ENCODE measurements at places on chromosomes 12 and 14.

DNA sequence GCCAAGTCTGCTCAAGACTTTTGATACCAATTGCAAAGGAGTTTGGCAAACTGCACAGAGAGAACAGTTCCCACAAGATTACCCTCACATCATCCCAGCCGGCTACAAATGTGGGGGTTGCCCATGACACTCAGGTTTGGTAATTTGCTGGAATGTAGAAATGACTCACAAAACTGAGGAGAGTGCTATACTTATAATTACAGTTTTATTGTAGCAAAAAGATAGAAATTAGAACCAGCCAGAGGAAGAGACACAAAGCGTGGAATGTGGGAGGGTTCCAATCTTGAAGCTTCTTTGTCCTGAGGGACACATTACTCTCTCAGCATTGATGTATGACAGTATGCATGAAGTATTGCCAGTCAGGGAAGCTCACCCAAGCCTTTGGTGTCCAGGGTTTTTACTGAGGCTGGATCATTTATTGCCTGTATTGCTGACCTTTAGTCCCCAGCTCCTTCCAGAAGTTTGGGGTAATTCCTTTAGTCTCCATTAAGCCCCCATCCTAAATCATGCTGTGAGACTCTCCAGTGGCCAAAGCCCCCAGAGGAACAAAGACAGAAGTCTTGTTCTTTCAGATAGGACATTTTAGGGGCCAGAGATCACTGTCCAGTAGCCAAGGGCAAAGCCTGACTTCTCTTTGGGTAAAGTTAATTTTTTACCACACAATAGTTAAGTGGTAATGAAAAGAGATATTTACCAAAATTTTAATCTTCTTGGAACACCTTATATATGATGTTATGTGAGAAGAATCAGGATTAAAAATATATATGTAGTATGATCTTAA, 9.9 kb downstream of the TBK1 start:
- no peak for DNase-seq

DNA sequence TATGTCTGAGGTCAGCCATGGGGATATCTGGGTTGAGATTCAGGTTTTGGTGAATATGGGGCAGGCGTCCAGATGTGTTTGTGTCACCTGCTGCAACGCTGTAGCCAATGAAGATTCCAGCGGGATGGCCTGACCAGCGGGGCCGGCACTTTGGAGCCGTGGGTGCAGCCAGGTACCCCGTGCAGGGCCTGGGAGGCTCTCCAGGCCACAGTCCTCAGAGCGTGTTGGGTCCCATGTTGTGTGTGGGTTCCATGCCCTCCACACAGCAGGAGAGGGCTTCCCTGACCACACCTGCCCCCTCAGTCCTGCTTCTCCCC, 2.8 kb upstream of the TEX22 start:
- DNase-seq, result no peak

GRCh38 chr14:42140831-42141279, 534.2 kb downstream of the LRFN5 start:
- no peak for DNase-seq

GRCh38 chr12:62621101-62621638, 154.5 kb downstream of the MON2 start:
- no peak for DNase-seq

- DNase-seq, result no peak
Observed at GRCh38 chr12:112782943-112783342, 8.6 kb upstream of the RPH3A start.

GRCh38 chr12:43111608-43112007, 440.4 kb downstream of the ADAMTS20 start:
- DNase-seq, result no peak

DNA sequence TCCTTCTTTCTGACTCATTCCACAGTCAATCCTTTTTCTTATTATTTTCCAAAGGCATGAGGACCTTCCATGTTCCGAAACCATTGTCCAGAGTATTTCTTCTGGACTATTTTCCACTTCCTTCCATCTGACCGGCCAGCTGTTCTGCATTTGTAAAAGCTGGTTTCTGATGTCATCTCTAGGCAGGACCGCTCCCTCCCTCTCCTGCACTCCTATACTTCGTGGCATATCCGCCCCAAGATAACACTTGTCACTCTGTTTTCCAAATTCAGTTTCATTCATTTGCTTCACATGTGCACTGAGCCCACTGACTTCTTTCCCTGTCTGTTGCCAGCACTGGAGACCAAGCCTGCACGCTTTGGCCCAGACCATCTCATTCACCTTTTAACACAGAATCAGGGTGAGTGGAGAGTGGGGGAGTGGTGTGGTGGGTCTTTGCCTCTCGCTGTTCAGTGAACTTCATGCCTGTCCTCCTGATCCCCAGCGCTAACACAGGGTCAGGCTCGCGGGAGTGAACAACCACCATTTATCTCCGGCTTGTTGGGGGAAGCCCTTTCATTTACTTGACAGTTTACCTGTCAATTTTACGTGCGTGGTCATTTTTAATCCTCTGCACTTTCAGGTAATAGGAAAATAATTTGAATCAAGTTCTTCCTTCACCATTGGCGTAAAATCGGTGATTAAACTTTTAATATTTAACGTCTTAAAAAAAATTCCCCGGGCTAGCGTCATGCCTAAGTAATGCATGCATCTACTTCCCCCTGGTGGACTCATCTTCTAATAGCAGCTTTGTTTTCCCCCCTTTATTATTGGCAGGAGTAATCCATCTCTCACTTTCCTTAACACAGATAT, 52.5 kb downstream of the C12orf75 start:
- no peak for DNase-seq

DNA sequence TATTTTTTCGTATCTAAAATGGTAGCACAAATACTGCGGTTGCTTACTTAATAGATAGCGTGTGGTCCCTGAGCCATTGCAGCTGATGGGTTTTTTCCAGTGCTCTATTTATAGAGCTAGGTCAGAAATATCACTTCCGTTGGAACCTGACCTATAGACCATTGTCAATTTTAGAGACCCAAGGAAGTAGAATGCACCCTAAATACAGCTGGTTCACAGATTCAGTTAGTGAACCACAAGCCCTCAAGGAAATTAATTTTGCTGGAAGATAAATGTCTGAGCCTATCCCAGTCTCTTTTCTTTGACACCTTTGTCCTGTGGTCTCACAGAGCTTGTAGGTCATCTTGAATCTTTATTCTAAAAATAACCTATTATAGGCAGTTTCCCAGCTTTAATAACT, 391.0 kb downstream of the ZFP36L1 start:
- no peak for DNase-seq

- peak; percentile 10 for DNase-seq
Observed at GRCh38 chr12:79927772-79928474, 7.0 kb downstream of the PPP1R12A start.

DNA sequence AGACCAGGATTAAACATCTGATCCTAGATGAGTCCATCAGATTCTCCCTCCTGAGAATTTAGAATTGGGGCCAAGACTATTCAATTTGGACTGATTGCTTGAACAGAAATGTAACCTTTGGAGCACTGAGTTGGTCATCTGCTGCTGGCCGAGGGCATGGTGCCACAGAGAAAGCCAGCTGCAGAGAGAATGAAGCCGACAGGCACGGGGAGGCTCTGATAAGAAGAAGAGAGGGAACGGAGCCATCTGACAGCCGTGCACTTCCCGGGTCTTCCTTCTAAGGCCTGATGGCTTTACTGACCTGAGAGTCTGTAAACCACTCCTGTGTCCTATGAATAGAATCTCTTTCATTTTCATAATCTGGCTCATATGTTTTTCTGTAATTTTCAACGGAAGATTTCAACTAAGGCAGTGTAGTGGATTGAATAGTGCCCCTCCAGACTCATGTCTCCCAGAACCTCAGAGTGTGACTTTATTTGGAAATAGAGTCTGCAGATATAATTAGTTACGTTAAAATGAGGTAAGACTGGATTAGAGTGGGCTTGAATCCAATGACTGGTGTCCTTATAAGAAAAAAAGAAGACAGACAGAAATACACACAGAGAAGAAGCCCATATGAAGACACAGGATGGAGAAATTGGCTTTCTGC, 39.1 kb upstream of the FRS2 start:
- no peak for DNase-seq

- DNase-seq, result no peak
Observed at GRCh38 chr12:25960143-25960542, 1.7 kb downstream of the RASSF8 start.

DNA sequence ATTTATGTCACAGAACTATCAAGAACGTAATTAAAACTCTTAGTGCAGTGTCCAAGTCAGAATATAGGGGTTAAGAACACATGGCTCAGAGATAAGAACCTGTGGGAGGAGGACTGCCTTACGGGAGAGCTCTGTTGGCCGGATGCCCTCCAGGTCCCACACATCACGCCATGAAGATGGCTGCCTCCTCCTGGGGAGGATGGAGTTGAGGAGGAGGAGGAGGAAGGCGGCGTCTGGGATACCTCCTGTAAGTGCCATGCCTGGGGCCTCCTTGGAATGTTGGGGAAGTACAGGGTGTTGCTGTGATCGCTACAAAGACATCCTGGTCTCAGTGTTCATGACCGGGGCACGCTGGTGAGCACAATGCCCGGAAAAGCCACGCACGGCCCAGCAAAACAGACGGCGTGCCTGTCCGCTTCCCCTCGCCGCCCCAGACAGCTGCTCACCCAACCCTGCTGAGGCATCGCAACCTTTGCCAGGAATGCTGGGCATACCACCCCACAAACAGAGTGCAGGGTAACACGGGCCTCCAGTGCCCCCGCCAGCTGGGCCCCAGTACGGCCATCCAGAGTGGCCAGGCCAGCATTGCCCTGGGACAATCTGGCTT, 28.7 kb upstream of the CD9 start:
- DNase-seq, result no peak

DNA sequence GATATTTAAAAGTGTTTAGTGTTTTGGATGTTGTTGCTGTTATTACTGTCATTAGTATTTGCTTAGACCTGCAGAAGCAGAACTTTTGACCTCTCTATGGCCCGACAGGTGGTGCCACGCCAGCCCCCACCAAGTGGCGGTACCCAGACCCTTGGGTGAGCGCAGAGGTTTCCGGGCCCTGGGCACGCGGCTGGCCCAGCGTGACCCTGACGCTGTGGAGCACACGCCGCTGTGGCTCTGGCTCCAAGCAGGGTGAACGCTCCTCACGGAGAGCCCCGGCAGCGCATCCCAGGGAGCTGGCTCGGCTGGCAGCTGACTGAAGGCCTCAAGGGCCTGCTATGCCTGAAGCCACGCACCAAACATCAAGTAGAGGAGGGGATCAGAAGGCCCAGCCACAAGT, 22.6 kb downstream of the SLC25A47 start:
- DNase-seq, result no peak

DNA sequence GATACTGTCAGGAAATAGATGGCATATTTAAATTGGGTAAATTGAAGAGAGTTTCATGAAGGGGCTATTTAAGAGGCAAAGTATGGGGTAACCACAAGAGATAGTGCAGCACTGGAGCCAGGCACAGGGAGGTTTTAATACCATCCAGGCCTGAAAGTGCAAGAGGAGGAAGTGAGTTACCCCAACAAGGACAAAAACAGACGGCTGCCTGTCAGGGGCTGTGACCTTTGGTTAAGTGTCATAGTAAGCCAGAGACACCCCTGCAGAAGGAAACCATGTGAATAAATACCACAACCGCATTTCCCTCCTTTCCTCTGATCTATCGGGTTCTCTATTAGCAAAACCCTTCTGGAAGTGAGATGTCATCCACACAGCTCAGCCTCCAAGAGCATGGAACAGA, 122.0 kb upstream of the DHRS4 start:
- no peak for DNase-seq

DNA sequence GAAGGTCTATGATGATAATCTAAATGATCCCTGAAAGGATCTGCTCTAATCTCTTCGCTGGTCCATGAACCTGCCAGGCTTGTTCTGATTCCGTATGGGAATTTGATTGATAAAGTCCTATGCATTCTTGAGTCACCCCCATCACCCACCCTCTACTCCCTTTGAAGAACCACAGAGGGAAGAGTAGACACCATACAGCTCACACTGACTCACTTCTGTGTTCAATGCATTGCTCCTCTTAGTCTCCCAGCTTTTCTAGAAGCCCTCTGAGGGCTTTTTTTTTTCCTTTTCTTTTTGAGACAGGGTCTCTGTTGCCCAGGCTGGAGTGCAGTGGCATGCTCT, 18.5 kb upstream of the GPRC5A start:
- DNase-seq, result no peak

GRCh38 chr14:45678163-45678562, 425.2 kb upstream of the MIS18BP1 start:
- no peak for DNase-seq

DNA sequence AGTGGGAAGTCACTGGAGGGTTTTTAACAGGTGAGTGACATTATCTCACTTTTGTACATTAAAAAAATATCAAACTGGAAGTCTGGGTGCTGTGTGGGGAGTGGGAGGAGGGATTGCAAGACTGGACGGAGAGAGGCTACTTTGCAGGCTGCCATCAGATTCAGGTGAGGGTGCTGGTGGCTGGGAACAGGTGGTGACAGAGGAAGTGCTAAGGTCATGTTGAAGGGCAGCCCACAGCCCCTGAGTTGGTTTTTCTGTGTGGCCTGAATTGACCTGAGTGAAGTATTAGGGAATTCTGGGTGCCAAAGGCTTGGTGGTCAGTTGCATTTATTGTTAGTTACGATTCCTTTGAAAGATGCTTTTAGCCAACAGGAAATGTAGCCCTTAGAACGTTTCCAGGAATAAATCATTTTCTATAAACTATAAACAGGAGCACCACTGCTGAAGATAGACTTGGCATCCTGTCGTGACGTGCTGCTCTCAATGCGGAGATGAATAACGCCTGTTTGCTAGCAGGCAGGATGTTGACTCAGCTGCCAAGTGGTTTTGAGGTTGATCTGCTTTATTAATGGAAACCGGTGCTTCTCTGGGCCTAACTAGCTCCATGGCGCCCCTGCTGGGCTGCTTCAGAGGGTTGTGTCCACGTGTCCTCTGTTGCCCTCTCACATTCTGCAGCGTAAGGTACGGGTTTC, 707.5 kb upstream of the TMEM132C start:
- DNase-seq, result no peak

GRCh38 chr14:81478446-81478845, 55.2 kb downstream of the SEL1L start:
- DNase-seq, result no peak

- DNase-seq, result no peak
Observed at GRCh38 chr14:74239848-74240793, 872 bp downstream of the VSX2 start.

GRCh38 chr12:117026343-117026742, 72.9 kb downstream of the TESC start:
- no peak for DNase-seq

GRCh38 chr14:53621433-53621832, 335.2 kb downstream of the BMP4 start:
- no peak for DNase-seq

- DNase-seq, result no peak
Observed at GRCh38 chr12:39062266-39062996, 157.0 kb upstream of the CPNE8 start.

DNA sequence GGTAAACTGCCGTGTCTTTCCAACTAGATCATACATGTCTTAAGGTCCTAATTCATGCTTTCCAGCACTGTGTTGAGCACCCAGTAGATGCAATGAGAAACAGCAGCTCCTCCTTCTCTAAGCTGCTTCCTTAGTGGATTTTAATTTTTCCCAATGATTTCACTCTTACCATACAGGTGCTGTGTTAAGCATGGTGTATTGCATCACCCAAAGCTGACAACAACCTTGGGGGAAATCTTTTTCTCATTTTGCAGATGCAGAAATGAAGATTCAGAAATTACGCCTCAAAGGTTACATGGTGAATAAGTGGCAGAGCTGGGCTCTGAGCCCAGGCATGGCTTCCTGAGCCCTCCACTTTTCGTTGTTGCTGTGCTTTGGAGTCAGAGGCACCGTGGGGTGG, 75.6 kb downstream of the NEDD1 start:
- no peak for DNase-seq

Data from stimulated activated CD4-positive, alpha-beta T cell treated with anti-CD3 and anti-CD28 coated beads, TNF-alpha, amount 100 ng/mL, for 1 hour (primary cell).